ENCODE measurements at places on chromosomes 12 and 14. TPM values are rescaled to one million over a fixed set of nuclear protein-coding genes. Genes with fewer than 3 reads are reported as not detected.

Gene TGFB3
- total RNA-seq = 7.2 TPM

Gene SLCO1B1
- total RNA-seq = not detected

Gene YEATS4
- total RNA-seq = 18.2 TPM

Gene LHX5
- not detected for total RNA-seq

Gene REM2
- total RNA-seq = 4.4 TPM

Gene KCNK13
- total RNA-seq = 0.17 TPM

Gene P2RX2
- total RNA-seq = not detected

Gene FAIM2
- total RNA-seq = 0.08 TPM

Gene ANAPC7
- 69.9 TPM for total RNA-seq

Gene KERA
- not detected for total RNA-seq

Gene OR6C2
- not detected for total RNA-seq

Gene WNT1
- 2.8 TPM for total RNA-seq

Gene TPH2
- 0.12 TPM for total RNA-seq

Gene RIPK3
- total RNA-seq = 63.5 TPM

Gene KRT79
- not detected for total RNA-seq

Gene CAPZA3
- total RNA-seq = not detected
